Activated T-cell treated with anti-CD3 and anti-CD28 coated beads, Interleukin-2, amount 50 U/mL, for 24 hours (primary cell): ENCODE measurements at places on chromosomes 12 and 14.

GRCh38 chr14:96274122-96274521 is 18.1 kb downstream of the BDKRB1 start:
- no peak for DNase-seq

DNA sequence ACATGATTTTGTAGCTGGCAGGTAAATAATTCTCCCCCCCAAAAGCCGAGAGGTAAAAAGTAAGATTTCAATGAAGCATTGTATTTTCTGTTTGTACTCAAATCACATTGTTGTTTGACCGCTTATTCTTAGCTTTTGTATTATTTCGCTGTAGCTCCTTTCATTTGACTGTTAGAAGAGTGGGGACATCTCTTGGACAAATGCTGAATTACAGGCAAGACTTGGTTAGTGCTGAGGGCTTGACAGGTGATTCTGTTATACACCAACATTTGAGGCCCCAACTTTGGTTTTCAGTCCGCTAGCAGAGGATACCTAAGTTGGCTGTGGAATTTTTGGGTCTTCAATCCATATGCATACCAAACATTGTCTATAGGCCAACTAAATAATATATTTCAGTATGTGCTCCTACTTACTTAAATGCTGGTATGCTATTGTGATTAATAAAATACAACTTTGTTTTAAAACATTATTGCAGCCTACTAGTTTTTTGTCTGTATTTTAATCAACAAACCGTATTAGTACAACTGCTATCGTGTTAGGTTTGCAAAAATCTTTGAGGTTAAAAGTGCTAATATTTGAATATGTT is 102.2 kb downstream of the ERC1 start:
- DNase-seq: no peak

- no peak for DNase-seq
Measured at GRCh38 chr14:64923015-64923414, 8.8 kb downstream of the CHURC1 start.

GRCh38 chr12:88062474-88062873 is 33.3 kb upstream of the C12orf50 start:
- no peak for DNase-seq

GRCh38 chr14:35222872-35223466 is 69.2 kb upstream of the PSMA6 start:
- no peak for DNase-seq

DNA sequence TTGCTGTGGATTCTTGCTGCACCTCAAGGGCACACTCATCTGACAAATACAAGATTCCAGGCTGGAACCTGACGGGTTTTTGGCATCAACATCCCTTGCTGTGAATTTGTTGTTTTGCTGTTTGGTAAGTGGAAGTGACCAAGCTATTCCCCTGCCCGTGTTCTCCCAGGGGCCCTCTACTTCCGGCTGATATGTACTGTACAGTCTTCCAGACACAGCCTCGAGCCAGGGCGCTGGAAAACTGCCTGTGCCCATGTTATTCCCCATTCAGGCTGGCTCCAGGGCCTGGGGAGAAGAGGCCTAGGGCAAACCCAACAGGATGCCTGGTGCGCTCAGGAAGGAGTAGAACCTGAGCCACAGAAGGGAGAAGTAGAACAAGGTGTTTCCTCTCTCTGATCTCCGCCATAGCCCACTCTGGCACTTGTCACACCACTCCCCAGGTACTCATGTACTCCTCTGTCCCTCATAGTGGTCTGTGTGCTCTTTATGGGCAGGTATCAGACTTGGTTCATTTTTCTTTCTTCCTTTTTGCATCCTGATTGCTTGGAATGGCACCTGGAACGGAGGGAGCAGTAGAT is 67.8 kb upstream of the LTA4H start:
- DNase-seq: no peak

- DNase-seq: no peak
Measured at GRCh38 chr12:15206831-15207389, 14.3 kb downstream of the RERG start.

DNA sequence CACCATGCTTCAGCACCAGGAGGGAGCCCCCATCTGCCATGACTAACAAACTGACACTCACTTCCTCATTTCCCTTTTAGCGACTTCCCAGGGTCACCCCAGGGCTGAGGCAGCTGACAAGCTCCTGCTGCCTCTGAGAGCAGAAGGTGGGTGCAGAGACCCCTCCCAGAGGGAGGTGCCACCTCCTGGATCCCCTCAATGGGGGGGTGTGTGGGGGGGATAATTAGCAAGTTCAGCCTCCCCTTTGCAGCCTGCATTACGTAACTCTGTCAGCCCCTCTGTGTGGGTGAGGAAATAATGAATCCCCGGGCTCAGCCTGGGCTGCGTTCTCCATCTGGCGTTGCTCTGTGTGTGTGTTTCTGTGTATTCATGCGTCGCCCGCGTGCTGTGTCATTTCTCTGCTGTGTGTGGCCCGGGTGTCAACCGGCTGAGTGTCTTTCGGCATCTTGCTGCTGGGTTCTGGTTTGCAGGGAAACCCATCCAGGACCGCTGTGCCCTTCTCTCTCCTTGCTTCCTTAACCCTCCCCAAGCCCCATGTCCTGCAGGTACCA is 28.0 kb downstream of the NOS1 start:
- DNase-seq: no peak

DNA sequence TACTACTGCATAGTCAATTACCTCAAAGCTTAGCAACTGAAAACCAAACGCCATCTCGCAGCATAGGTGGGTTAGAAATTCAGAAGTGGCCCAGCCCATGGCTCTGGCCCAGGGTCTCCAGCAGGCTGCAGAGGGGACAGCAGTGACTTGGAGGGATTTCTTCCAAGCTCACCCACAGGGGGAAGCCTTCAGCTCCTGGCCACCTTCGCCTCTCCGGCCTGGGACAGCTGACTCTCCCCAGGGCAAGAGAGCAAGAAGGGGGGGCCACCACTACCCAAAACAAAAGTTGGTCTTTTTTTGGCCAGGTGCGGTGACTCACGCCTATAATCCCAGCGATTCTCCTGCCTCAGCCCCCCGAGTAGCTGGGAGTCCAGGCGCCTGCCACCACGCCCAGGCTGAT is 32.2 kb upstream of the ANKRD9 start:
- no peak for DNase-seq

DNA sequence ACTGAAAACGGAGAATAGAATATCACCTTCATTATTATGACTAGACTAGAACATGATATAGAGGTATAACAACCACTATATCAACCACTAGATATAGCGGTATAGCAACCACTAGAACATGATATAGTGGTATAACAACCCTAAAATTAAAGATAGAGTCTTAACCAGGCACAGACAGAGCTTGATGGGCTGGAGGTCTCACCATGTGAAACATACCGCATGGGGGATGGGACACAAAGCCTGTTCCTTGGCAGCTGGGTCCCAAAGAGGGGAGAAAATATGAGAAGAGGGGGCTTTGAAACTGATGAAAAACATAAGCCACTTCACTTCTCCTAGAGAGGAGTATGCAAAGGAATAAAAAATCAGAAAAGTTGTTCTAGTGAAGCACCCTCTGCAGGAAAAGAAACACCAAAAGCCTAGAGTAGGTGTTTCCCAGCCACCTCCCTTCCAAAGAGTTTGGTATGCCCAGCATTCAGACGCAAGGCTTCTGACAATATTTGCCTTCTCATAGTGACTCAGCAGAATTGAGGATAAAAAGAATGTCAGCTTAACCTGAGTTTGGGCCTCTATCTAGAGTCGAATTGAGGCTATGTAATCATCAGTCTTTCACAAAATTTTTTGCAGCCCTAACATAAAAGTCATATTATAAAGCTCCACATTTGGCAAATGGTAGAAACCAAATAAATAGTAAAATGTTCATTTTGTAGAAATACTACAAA is 316.4 kb downstream of the NOVA1 start:
- no peak for DNase-seq

- no peak for DNase-seq
Measured at GRCh38 chr12:106359646-106360399, 2.3 kb downstream of the POLR3B start.

GRCh38 chr14:67517083-67517482 is 16.0 kb upstream of the PLEKHH1 start:
- no peak for DNase-seq

GRCh38 chr14:86574051-86574777 is 1044.3 kb downstream of the FLRT2 start:
- no peak for DNase-seq

GRCh38 chr14:73788701-73789551 is 62.7 kb upstream of the PTGR2 start:
- no peak for DNase-seq

- no peak for DNase-seq
Measured at GRCh38 chr12:49288922-49289555, 5.9 kb upstream of the PRPH start.

DNA sequence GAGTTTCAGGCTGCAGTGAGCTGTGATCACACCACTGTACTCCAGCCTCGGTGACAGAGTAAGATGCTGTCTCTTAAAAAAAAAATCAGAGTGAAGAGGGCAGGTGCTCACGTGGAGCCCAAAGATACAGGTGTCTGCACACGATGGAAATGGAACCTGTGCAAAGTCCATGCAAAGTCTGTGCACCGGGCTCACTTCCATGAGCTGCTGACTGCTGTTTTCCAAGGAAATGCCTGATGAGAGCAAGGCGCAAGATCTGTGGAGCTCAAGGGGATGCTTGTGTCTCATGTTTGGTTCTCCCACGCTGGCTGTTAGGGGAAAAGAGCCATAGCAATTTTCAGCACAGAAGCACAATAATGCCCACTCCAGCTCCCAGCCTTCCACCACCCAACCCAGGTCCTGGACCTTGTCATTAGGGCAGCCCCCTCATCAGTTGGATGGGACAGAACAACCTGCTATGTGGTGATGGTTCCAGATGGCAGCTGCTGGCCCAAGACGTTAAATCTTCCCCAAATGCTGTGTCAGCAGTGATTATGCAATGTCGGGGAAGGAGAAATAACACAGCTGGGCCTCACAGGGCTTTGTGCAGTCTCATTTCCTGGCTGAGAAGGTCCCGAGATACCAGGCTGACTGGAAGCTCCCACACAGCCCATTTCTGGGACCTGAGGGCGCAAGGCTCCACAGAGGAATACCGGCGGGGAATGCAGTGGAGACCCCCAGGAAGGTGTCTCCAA is 27.9 kb upstream of the DICER1 start:
- no peak for DNase-seq

DNA sequence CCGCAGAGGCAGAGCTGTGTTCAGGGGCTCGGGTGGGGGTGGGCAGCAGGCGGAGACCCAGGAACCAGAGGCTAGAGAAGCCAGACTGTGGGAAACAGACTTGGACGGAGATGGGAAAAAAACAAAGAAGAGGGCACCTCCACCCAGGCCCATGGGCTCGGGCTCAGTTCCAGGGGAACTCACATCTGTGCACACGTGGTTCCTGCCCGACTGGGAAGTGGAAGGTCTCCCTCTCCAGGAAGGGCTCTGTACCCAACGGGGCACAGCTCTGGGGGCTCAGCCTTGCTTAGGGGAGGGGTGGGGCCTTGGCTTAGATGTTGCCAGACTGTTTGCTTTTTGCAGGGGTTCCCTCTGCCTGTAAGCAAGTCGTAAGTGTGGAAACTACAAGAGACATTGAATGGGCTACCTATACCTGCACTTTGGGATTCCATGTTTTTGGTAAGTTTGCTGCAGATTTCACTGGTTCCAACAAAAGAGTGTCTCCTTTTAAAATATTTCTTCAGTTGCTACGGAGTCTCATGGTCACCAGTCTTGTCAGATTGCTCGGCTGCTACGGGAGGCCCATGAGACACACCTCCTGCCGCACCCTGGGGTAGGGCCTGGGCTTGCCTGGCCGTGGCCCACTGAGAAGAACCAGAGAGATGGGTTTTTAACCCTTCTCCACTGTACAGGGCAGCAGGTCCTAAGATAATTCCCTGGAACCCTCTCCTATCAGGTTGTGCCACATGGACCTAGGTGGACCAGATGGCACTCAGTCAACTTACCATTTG is 127.6 kb upstream of the EVL start:
- no peak for DNase-seq

DNA sequence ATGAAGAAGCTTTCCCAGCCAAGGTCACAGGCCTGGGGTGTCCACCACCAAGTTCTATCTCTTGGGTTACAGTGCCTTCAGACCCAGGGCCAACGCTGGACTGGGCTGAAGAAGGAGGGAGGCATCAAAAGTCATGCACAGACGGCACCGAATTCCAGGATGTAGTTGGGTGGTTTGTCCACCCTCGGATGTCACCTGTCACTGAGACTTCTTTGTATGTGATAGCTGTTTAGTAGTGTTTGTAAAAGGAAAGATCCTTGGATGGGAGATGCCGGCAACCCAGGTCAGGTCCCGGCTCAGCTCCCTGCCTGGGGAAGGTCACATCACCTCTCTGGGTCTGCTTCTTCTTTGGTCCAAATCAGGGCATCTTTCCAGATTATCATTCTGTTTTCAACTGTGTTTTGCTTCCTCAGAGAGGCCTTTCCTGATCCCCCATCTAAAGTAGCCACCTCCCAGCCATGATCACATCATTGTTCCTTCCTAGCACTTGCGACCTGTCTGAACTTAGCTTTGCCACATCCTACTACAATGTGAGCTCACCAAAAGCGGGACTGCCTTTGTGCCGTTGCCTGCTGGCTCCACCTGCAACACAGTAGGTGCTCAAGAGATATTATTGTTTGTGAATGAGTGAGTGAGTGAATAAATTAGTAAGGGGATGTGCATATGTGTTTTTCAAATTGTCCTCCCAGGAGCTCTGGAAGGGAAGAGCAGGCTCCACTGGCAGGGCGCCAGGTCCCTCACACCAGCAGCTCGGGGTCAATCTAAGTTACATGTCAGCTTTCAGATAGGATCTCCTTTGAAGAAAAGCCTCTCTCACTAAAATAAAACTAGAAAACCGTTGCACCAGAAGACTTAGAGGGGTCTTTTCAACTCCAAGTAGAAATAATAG is 2.1 kb downstream of the TSPAN11 start:
- DNase-seq: no peak

GRCh38 chr12:113473942-113474341 is 2.3 kb upstream of the LHX5 start:
- DNase-seq: no peak

GRCh38 chr12:109963743-109964429 is 32.3 kb downstream of the GIT2 start:
- no peak for DNase-seq

GRCh38 chr12:69881771-69882170 is 56.7 kb downstream of the MYRFL start:
- no peak for DNase-seq

DNA sequence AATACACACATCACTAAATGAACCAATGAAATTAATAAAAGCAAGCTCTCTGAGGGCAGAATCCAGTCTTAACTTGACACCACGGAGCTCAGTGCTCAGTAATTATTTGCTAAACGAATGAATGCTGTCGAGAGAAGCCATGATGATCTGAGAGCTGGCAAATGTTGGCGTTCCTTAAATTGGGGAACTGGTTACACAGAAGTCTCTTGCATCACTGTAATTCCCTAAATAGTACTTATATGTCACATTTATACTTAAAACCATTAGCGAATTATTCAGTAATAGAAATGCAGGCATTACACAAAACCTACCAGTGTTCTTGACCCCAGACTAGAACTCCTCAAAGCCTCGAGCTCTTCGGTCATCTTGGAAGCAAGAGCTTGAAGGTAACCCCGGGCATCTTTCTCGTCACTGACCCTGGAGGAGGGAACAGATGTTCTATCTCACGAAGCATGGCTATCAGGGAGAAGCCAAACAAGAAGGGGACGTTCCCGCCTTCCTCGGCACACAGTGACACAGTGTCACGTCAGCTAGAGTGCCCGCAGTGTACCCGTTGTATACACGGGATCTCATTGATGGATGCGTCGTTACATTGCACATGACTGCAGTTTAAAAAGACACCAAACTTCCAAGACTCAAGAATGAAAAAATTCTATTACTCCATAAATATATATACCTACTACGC is 43.6 kb downstream of the AMN start:
- no peak for DNase-seq

GRCh38 chr14:75877884-75878283 is 103.9 kb downstream of the TGFB3 start:
- DNase-seq: no peak

GRCh38 chr14:70599345-70599744 is 1.1 kb downstream of the MED6 start:
- no peak for DNase-seq
